Epithelial cell of alveolus of lung (primary cell): ENCODE measurements at places on chromosomes 5 and 9. TPM values are rescaled to one million over a fixed set of nuclear protein-coding genes. Genes with fewer than 3 reads are reported as not detected.

The CDKN2B gene
- total RNA-seq = 1.2 and 42.5 TPM in 2 replicates

The SHOC1 gene
- not detected in 2 replicates for total RNA-seq

The CER1 gene
- total RNA-seq = not detected in 2 replicates

The DMRTA1 gene
- 0.26 TPM in 1 of 2 replicates, not detected in the other for total RNA-seq

The STOML2 gene
- 168 and 195 TPM in 2 replicates for total RNA-seq
